ENCODE measurements at places on chromosomes 3 and 15. TPM values are rescaled to one million over a fixed set of nuclear protein-coding genes. Genes with fewer than 3 reads are reported as not detected.

- no peak for DNase-seq
Observed at GRCh38 chr3:16494814-16495431, 18.6 kb downstream of the RFTN1 start.

- DNase-seq: no peak
Observed at GRCh38 chr15:20295238-20295811, 246.3 kb downstream of the GOLGA6L6 start.

DNA sequence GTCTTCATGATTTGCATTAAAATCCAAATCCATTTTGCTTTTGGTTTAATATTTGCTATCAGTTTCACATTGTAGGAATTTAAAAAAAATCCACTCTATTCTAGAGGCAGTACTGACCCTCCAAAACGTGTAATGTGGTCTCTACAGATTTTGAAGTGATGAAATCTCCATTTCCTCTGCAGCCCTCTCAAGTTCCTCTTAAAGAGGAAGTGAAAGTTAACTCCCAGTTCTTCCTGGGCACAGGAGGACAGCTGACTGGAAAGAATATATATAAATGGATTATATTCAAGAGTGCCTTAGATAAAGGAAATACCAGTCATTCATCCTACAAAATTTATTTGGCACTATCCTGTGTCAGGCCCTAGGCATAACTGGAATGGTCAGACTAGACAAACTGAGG is 83.5 kb upstream of the PLCL2 start:
- no peak for DNase-seq

The ACP3 gene
- 1.3 TPM for total RNA-seq

The PLA1A gene
- 6.0 TPM for total RNA-seq
